Activated CD8-positive, alpha-beta memory T cell treated with anti-CD3 and anti-CD28 coated beads for 4 hours (primary cell): ENCODE measurements at places on chromosomes 13 and 19.

DNA sequence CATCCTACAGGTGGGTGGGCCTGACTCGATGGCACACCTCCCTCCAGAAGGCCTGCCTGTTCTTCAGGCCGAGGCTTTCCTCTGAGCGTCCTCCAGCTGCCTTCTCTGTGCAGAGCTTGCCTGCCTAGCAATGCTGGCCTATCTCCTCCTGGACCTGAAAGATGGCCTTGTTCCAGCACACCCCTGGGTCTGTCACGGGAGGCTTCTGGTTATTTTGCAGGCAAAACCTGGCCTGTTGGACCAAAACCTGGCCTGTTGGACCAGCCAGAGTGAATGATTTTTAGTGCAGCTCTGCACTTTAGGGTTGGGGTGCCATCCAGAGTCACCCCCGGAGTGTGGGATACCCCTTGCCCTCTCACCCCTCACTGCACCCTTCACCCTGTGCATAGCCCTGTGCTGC, 128.4 kb downstream of the KATNAL1 start:
- DNase-seq, result no peak

- DNase-seq, result no peak
Measured at GRCh38 chr13:23558675-23559536, 11.3 kb upstream of the TNFRSF19 start.

DNA sequence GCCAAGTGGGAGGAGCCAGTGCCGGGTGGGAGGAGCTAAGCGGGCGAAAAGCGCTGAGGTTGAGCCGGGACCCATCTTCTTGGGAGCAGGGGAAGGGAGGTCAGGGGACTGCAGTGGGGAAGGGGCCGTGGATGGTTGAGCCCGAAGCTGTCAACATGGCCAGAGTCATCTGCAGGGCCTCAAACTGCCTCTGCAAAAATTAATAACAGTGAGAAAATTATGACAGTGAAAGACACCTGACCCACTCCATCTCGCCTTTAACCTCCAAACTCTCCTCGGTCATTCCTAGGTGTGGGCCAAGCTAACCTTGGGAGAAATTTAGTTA, 30.1 kb downstream of the ZNF557 start:
- DNase-seq, result no peak

- DNase-seq, result peak; percentile 5
Measured at GRCh38 chr19:4534836-4535658, at the start of gene PLIN5. PLIN5 (minus strand) TSS chr19:4535224; CDS start chr19:4534074, 1,150 bp downstream.

GRCh38 chr19:53962887-53963431, at the start of gene CACNG8:
CACNG8 (plus strand) TSS chr19:53962937.
- DNase-seq, result no peak

- DNase-seq, result no peak
Measured at GRCh38 chr13:79289571-79289970, 116.5 kb downstream of the RBM26 start.

DNA sequence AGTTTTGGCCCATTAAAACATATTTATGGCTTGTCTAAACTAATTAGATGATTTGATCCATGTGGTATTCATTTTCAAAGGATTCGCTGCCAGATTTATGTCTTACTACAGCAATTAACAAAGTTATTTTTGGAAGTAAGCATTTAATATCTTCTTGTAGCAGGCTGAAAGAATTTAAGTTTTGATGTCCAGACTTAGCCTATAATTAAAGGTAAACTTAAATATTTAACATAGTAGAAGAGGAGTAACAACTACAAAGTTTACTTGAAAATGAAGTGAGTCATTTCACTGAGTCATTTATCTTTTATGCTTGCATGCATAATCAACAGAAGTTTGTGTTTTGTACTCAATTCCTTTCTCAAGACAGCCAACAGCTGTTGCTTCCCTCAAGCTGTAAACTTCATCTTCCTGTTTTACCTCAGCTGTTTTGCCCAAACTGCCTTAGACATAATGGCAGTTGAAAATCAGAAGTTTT, 58.1 kb downstream of the EDNRB start:
- no peak for DNase-seq

GRCh38 chr13:74000876-74001275, 133.3 kb downstream of the KLF12 start:
- DNase-seq, result no peak

GRCh38 chr13:80133631-80134261, 207.2 kb downstream of the SPRY2 start:
- no peak for DNase-seq

GRCh38 chr13:45349438-45349837, 8.5 kb upstream of the TPT1 start:
- no peak for DNase-seq

DNA sequence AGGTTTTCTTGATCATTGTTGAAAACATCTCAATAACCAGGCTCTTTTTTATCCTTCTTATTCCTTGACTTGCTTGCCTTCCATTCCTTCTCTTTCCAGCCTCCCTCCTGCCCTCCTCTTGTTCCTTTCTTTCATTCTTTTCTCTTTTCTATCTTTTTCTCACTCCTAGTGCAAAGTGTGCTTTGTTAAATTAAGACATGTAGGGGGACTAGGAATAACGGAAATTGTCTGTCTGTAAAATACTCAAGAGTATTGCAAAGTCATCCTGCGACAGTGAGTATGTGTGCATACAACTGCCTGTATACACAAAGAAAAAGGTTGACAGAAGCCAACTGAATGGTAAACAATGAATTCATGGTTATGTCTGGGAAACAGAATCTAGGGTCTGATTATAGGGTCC, 70.1 kb downstream of the LRRC63 start:
- no peak for DNase-seq

- no peak for DNase-seq
Measured at GRCh38 chr13:74219566-74219965, 85.4 kb upstream of the KLF12 start.

- no peak for DNase-seq
Measured at GRCh38 chr19:52542984-52543664, 15.7 kb downstream of the ZNF808 start.

DNA sequence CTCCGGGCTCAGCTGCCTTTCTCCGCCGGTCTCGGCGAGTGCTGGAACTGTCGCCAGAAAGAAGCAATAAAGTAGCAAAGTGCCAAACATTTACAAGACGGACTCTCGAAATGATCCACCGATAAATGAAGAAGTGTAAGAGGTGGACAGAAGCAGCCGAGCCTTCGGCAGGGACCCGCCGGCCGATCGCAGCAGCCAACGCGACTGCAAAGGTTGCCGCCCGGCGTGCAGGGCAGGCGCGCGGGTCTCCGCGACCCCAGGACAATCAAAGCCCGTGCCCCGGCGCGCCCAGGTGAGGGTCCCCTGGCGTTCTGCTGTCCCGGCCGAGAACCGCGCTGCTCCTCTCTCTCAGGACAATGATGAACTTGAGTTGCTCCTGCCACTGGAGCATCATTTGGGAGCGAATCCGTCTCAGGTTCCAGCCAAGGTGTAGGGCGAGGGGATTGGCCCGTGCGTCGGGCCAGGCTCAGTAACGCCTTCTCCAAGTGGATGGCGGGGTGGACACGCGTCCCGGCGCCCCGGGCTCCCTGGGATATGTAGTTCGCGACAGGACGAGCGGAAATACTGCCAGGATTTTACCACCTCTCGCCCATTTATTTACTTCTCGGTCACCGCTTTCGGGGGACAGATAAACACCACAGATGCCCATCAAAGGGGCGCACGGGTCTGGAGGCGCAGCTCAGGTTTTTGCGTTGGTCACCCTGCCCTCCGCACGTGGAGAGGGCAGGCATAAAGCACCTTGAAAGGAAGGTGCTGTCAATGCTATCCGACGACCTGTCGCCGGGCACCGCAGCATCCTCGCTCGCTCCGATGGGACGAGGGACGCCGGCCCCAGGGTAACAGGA, at the start of the genes BIVM and POGLUT2:
BIVM (plus strand) TSS at position 539 of the 845 bp plus-strand sequence. CDS start 8,149 bp downstream, outside the sequence.
POGLUT2 (minus strand) TSS at position 396 of the 845 bp plus-strand sequence; CDS start at position 90, 306 bp downstream.
- peak; percentile 45 for DNase-seq

DNA sequence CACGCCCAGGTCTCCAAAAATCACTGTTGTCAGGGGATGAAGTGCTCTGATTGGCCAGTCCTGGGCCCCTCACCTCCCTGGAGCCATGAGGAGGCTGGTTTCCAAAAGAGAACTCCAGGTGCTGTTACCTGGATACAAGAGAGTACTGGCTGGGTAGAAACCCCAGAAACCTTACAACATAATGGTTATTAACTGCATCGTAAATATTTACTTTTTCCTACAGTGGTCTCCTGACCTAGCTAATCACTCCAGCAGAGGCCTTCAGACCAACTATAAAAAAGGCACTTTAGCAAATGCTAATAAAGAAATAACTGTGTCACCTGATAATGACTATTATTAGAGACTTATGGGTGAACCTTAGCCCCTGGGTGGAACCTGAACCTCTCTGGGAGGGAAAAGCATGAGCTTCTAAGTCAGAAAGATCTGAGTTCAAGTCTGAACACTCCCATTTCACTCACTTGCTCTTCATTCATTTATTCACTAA, 1.5 kb upstream of the IGSF23 start:
- DNase-seq, result no peak

DNA sequence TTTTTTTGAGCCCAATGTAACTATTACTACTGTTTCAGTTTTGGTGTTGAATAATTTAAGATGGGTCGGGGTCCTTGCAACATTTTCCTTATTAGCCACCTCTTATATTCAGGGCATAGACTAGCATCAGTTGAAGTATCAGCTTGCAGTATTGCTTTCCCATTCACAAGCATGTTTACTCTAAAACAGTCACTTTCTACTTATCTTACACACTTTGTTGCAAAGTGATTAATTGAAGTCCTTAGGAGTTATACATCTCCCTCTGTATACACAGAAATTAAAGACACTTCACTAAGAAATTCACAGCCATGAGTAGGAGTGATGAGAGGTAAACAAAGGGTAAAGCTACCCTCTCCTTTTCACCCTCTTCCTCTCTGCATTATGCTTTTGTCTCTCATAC, 27.6 kb downstream of the SLAIN1 start:
- DNase-seq, result no peak

GRCh38 chr19:13284929-13285928, 135.0 kb downstream of the IER2 start:
- DNase-seq, result no peak

DNA sequence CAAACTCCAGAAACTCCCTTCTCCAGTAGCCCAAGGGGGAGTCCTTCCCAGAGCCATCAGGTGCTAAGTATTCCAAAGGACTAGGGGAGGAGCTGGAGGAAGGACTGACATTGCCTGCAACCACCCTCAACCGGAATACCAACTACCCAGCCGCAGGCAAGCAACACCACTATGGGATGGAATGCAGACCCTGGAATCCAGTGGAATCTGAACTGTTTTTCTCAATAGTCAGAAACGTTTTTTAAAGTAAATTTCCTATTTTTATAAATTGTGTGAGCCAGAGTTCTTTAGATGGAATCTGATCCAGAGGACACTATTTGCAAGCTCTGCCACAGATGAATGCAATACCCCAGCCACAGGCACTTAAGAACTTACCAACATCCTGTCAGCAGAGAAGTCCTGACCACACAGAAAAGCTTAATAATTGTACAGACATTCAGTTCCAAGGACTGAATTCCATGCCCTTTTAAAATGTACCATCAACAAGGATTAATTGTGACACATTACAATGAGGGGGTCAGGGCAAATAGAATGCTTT, 92.1 kb downstream of the USP12 start:
- DNase-seq, result no peak

DNA sequence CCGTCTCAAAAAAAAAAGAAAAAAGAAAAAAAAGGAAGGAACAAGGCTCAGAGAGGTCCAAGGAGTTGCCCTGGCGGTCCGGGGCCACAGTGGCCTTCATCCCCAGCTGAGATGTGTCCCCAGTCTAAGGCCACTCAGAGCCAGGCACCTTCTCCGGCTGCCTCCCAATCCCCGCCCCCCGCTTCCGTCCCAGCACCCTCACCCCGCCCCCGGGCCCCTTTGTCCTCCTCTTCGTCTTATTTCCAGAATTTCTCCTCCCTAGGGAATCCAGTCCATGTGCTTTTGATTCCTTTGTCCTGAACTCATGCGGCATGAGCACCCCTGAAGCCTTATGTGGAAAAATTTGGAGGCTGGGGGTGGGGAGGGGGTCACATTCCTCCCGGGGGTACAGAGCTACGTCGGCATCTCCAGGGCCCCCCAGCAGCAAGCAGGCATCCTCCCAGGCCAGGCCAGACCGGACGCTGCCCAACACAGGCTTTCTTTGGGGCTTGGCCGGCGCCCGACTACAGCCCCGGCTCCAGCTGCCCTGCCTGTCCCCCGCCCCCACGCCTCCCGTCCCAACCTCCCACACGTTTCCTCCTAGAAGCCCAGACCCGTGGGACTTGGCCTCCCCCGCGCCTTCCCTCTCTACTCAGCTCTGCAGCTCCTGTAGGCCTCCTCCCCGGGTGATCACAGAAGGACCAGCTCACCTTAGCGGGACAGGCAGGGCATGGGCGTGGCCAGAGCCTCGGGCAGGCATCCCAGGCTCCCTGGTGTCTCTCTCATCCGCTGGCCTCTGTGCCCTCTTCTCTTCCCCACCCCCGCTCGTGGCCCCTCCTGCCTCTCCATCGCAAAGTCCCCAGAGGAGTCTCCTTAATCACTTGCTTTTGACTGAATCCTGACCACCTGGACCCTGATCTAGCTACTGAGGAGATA, 17.8 kb upstream of the ADGRE5 start:
- DNase-seq, result no peak

- DNase-seq, result no peak
Measured at GRCh38 chr13:112132619-112133018, 65.7 kb downstream of the SOX1 start.

- no peak for DNase-seq
Measured at GRCh38 chr19:4657262-4657661, 12.9 kb downstream of the MYDGF start.

DNA sequence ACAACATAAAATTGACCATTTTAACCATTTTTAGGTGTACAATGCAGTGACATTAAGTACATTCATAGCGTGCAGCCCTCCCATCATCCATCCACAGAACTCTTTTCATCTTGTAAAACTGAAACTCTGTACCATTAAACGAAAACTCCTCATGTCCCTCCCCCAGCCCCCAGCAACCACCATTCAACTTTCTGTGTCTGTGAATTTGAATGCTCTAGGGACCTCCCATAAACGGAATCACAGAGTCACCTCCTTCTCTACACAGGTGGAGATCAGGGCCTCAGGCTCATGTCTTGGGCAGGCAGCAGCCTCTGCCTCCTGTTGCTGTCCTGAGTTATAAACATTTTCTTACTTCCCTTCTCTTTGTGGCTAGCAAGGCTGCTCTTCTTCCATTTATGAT, 7.3 kb upstream of the CCNE1 start:
- no peak for DNase-seq

- no peak for DNase-seq
Measured at GRCh38 chr13:113862931-113863523, 849 bp downstream of the GAS6 start.

GRCh38 chr19:13055213-13056051, 47.2 kb downstream of the LYL1 start:
- no peak for DNase-seq

GRCh38 chr19:45601524-45602374, at the start of gene GPR4:
GPR4 (minus strand) TSS chr19:45602212; CDS start chr19:45591866, 10,346 bp downstream.
- no peak for DNase-seq

DNA sequence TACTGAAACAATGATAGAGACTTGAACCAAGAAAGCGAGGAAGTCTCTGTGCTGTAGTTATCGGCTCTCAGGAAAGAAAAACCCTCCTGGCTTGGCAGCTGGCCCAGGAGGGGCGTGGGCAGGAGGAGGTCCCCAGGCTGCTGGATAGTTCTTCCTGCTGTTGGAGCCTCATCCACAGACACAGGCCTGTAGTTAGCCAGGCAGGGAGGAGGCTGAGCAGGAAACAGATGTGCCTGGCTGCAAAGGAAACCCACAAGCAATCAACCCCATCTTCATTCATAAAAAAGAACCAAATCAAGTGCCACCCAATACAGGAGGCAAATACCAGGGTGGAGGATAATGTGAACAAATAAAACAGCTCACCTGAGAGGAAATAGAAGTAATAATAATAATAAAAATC, 86.2 kb downstream of the IRS2 start:
- DNase-seq, result no peak

- no peak for DNase-seq
Measured at GRCh38 chr13:24042710-24043440, 117.6 kb upstream of the SPATA13 start.

- no peak for DNase-seq
Measured at GRCh38 chr13:93547886-93548285, 321.3 kb downstream of the GPC6 start.
